ENCODE measurements at places on chromosomes 3 and 15.

- no peak for DNase-seq
Measured at GRCh38 chr15:40226736-40227135, 12.1 kb upstream of the PAK6 start.

DNA sequence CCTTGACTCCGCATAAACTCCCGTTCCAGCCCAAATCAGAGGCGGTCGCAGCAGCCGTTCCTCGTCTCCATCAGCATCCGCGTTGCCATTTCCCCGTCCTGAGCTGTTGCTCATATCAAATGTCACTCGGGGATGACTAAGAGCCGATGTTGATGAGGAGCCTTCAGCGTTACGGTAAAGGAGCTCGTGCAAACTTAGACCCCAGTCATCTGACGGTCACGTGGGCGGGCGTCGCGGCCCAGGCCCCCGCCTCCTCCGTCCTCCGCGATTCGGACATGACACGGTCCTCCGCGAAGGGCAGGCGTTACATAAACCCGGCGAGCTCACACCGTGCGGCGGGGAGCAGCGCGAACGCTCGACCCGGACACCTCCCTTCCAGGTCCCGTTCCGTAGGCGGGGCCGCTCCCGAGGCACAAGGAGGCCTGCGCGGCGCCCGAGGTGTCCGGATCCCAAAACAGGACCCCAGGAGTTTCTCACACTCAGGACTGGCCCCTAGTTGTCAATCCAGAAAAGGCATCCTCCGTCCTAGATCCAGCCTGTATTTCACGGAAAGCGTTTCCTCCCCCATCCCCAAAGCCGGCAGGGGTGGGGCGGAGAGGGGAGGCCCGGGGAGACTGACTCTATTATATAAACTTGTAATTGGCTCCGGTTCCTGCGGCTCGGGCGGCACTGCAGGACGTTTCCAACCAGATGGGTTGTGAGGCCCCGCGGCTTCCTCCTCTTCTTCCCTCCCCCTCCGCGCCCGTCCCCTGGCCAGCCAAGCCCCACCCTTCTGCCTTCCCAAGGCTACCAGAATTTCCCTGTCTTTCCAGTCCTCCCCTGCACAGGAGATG, 100.0 kb upstream of the IGF1R start:
- peak; percentile 60 for DNase-seq

- no peak for DNase-seq
Measured at GRCh38 chr3:112084980-112085705, 1.0 kb upstream of the C3orf52 start.

DNA sequence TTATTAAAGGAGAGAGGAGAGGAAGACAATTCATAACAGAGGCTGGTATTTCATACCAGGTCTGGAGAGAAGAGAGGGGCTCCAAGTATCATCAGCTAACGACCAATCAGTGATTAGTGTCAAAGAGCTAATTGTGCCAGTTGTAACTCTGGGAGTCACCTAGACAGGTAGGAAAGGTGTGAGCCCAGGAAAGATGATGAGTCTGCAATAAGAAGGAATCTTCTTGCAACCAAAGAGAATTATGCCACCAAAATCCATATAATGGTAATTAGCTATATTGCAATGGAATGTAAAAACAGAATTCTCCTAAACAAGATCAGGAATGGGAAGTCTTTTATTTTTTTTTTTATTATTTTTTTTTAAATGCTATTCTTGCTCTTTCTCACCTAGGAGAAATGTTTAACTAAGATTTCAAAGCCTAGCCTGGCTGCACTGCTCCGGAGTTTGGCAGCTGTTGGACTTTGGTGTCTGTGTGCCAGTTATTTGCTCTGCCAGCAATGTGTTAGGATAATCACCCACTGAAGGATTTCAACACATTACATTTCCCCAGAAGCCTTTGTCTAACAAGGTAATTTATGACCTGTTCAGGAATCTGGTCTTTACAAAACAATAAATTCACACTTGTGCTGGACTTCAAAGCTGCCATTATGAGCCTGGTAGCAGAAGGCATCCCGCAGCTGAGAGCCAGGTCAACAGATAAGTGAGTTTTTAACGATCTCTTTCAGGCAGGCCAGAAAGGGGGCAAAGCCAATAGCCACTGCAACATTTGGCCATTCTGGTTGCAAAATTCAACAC, 89.4 kb downstream of the FOXB1 start:
- DNase-seq: no peak

DNA sequence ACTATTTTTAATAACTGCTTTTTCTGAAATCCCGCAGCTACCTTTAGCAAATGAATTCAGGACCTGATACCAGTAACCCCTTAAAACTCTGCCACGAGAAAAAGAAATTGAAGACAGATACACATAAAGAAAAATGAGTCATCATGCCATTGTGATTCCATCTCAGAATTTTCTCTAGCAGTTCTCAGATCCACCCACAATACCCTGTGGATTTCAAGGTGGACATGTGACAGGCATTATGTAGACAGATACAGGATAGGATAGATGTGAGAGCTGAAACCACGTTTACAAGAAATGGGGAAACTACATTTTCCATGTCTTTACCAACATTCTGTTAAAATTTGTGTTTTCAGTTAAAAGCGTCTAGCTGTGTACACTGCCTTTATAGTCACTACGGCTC, 291.9 kb upstream of the NR2F2 start:
- DNase-seq: no peak

GRCh38 chr3:126554560-126555525, 3.9 kb downstream of the C3orf22 start:
- peak; percentile 11 for DNase-seq

DNA sequence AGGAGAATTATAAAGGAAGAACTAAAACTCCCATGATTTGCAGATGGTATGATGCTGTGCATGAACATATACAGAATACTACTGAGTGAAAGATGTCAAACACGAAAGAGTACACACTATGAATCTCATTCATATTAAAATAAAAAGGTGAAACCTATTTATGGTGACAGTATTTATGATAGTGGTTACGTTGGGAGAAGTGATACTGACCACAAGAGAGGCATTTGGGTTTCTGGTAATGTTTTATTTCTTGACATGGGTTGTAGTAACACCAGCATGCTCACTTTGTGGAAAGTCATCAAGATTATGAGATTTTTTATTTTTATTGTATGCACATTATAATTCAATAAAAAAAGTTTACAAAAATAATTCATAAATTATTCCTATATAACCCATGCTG, 324.0 kb downstream of the GAP43 start:
- no peak for DNase-seq

DNA sequence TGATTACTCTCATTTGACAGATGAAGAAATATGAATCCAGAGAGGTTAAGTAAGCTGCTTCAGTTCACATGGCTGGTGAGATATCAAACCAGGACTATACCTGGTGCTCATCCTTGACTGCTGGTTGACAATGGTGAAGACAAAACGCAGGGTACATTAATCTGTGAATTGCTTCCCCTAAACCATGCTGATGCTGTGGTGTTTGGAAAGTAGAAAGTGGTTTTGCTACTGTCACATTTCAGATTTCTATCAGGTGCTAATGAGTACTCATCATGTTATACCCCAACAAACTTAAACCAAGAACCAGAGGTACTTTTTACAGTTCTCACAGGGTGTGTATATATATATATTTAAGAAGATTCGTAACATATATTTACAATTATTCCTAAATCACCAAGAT, 85.0 kb upstream of the PRTG start:
- no peak for DNase-seq
